ENCODE measurements at places on chromosomes 1 and 21.

DNA sequence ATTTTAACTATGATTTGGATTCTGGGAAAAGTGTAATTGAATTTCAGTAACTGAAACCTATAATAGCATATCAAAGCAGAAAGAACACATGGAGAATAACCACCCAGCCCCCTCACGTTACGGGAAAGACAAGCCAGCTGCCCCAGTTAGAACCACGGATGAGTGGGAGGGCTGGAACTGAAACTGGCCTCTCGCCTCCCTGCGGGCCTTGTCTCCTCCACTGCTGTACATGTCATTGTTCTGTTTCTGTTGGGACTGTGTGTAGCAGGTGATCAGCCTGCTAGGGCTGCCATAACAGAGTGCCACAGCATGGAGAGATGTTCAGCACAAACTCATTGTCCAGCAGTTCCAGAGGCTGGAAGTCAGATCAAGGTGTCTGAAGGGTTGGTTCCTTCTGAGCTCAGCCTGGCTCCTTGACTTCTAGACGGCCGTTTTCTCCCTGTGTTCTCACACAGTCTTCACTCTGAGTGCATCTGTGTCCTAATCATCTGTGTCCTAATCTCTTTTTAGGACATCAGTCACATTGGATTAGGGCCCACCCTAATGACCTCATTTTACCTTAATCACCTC lies 52.4 kb downstream of the MAP3K21 start:
- no peak for DNase-seq

- DNase-seq, result no peak
Observed at GRCh38 chr1:172024516-172024915, 183.2 kb downstream of the DNM3 start.

DNA sequence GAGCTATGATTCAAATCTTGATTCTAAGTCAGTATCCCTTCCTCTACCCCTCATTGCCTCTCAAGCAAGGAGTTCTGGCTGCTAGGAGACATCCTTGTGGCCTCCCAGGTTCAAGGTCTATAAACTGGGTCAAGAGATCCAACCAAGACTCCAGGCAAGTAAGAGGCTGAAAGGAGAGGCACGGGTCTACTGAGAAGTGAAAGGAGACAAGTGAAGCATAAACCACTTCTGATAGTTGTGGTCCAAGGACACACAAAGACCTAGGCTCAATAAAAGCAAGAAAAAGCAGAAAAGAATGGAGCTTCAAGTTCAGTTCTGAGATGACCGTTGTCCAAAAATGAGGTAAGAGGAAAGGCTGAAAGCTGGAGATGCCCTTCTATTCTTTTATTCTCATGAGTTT lies 17.8 kb upstream of the PPP2R5A start:
- no peak for DNase-seq

DNA sequence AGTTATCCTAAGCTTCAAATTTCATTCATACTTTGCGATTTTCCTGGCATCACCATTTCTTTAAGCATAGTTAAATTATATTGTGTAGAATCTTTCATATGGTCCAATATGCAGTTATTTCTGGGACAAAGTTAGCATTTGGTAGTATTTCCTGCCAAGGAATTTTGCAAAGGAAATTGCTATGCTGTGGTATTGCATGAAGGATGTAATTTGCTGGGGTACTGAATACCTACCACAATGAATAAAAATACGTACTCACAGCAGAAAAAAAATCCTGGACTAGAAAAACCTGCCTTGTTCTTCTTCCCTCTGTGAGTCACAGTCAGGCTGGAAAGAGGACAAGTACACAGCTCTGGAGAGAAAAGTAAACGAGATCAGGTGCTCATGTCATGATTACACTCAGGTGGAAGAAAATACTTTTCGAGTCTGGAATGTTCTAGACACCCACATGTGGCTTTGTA lies 241.2 kb downstream of the PTBP2 start:
- DNase-seq, result no peak

DNA sequence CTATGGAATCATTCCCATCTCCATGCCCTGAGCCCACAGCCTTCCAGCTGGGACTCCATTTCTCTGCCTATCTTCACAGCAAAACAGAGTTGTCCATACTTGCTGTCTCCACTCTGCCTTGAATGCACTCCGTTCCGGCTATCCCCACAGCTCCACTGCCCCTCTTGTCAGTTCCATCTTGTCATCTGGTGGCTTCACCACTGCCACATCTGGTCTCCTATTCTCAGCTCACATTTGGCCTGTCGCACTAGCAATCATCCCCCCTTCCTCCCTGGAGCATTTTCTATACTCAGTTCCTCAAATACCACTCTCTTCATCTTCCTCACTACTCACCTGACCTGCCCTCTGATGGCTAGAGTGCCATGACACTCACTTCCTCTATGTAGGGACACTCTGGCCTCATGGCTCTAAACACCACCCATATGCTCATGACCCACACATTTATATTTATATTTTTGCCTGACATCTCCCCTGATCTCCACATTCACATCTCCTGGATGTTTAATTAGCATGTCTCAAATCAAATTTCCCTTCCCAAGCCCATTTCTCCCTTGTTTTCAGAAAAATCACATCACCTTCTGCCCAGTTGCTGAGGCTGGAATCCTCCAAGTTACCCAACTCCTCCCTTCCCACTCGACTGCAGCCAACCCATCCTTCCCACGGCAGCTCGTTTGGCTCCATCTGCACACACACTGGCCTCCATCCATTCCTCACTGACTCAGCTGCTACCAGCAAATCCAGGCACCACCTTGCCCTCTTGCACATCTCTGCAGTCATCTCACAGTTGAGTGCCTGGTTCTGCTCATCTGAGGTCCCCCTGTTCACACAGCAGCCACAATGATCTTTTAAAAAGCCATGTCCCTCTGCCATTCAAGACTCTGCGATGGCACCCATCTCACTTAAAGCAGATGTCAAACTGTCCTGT lies 6.1 kb downstream of the ZNF692 start:
- no peak for DNase-seq

DNA sequence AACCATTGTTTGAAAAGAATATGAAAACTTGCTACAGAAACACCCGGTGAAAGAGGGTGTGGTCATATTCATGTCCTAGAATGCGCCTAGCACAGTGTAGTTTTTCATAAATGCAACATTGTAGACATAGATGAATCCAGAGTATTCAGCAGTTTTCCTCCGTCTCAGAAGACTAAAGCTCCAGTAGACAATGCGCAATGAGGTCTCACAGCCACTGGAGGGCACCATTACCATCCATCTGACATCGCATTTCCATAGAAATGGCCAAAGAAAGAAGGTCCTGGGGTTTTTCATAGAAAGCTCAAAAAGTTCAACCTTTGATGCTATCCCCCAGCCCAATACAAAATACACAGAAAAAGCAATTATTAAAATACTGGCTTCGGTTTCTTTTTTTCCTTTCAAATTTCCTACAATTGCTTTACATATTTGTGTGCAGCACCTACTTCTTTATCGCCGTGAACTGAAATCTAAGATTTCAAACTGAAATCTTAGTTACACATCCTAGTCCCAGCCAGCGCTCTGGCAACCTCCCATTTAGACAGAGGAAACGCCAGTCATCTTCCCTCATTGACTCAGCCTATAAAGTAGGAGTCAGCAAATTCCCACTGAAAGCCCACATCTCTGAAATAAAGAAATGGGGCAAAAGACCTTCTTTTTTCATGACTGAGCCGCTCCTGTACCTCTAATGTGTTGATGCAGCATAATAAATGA lies 3.9 kb upstream of the CD58 start:
- DNase-seq, result no peak

DNA sequence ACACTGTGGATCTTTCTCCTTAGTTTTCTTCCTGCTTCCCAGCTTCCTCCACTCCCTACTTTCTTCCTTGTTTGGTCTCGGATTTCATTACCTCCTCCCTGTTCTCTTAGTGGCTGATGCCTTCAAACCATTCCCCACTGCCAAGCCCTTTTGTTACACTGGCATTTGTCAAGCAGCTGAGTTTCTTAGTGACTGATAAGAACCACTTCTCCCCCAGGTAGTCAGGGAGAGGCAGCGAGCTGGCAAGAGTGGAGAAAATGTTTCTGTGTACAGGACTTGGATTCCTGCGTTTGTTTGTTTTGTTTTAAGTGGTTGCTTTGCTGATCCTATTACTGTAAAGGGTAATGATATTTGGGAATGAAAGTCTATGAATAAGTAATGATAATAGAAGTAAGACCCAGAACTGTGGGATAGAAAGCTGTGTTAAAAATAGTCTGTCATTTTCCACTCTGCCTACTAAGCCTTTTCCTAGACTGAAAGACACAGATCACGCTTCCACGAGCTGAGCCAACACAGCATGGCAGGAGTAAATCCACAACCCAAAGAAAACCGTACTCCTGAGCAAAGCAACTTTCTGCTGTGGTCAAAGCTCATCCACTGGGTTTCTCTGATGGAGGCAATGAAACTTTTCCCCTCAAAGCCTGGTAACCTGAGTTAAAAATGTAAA lies 10.1 kb upstream of the SERTAD4 start:
- DNase-seq, result no peak

DNA sequence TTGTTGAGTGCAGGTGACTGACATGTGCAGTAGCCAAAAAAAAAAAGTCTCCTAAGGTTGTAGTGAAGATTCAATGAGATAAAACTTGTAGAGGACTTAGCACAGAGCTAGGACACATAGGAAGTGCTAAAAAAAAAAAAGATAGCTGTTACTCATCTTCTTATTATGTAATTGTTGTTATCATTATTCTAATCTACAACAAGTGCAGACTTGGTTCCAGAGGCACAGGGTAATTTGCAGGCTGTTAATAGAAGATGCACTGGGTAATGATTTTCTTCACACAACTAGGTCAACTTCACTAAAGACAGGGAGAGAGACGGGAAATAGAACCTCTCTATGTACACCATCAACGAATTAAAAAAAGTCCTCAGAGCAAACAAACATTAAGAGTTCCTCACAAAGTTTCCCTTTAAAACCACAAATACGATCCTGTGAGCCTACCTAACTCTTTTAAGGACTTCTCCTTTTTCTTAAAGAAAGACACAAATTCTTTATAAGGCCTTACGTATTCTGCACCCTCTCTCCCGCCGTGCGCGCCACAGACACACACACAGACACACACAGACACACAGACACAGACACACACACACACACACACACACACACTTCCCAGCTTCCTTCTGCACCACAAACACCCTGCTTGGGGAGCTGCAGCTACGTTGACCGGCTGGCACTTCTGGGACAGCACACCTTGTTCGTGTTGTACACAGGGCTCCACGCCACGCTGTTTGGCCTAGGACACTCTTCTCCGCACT lies 49.8 kb upstream of the GADD45A start:
- no peak for DNase-seq

GRCh38 chr1:48659801-48660200 lies 116.9 kb downstream of the BEND5 start:
- no peak for DNase-seq

GRCh38 chr1:235866205-235866912 lies at the start of gene LYST:
TSS of gene LYST (minus strand) at chr1:235866906. CDS start at chr1:235830417, 36,489 bp downstream.
- no peak for DNase-seq

GRCh38 chr1:185108321-185108720 lies 48.4 kb downstream of the TRMT1L start:
- no peak for DNase-seq

DNA sequence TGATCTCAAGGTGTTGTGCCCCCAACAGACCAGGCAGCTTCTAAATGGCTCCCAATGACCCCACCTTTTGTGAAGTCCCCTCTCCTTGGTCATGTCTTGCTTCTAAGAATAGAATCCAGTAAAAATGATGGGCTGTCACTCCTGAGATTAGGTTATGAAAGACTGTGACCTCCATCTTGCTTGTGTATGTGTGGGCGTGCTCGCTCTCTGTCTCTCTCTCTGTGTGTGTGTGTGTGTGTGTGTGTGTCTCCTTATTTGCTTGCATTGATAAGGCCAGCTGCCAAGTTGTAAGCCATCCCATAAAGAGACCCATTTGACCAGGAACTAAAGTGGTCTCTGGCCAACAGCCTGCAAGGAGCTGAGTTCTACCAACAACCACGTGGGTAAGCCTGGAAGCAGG lies 22.9 kb upstream of the TMEM51 start:
- DNase-seq, result no peak

GRCh38 chr1:54738244-54738643 lies 22.6 kb downstream of the TTC4 start:
- no peak for DNase-seq

DNA sequence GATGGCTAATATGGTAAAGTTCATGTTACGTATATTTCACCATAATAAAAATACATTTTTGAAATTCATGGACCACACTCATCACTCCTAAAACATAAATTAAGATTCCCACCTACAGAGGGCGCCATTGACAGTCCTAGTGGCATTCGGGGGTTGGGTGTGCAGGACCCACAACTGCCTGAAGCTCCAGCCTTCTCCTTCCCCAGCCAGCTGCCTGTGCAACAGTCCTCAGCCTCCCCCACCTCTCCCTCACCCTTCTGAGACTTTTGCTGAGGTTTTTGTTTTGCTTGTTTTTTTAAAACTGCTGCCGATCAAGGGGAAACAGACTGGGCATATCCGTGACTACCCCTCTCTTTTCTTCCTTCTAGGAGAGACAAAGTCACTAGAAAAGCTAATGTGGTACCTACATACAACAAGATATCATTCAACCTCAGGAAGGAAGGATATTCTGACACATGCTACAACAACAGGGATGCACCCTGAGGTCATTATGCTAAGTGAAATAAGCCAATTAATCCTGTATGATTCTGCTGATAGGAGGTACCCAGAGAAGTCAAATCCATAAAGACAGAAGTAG lies 9.2 kb upstream of the EVA1C start:
- DNase-seq, result no peak

DNA sequence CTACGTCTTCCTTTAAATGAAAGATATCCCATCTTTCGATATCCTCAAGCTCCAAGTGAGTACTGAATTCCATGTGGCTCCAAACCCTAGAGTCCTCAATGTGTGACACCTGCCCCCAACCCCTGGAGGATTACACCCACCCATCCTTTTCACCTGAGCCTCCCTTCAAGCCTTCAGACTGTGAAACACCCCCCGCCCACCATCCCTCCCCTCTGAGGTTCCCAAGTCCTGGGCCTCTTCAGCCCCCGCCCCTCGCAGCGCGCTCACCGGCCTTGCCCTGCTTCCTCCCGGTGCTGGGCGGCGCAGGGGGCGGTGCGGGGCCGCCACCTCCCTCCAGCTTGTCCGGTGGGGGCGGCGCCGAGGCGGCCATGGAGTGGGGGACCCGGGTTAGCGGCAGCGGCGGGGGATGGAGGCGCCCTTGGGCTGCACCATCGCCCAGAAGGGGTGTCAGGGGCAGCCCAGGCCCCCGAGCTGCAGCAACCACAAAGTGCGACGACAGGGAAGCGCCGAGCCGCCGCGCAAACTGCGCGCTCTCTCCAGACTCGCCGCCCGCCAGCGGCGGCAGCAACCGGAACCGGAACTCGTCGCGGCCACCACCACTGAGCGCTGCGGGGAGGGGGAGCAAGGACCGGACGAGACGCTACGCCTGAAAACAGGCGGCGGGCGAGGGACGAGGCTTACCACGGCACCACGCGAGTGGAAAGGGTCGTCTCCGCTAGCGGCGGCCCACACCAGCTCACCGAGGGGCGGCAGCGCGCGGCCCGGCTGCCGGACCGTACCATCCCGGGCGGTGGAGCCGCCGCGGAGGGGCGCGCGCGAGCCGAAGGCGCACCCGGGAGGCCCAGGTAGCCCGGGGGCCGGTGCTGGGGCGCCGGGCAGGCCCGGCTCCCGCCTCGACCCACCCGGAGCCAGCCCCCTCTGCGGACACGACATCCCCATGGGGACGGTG lies at the start of gene PYGO2:
Gene PYGO2 (minus strand): TSS at position 576 of the 949 bp plus-strand sequence. CDS start 206 bp downstream, at position 370.
- DNase-seq, result no peak

Measured in HS-27A (cell line).